ENCODE measurements at places on chromosomes 7 and 10.

DNA sequence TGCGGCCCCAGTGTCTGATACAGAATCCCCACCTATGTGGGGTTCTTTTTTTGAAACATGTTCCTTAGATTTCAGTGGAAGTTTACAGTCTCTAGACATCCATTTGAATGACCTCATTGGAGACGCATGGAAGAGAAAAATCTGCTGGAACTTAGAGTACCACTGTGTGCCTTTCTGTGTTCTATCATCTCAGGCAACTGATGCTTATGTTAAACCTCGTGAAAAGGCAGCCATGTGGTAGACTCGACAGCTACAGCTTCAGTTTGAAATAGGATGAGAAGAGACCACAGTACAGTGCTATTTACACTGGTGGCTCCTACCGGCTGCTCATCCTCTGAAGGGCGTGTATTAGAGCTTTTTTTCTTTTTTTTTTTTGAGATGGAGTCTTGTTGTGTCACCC, 74.4 kb downstream of the FAM171A1 start:
- no peak for DNase-seq

- DNase-seq: no peak
Observed at GRCh38 chr10:121296881-121297585, 301.2 kb downstream of the FGFR2 start.

DNA sequence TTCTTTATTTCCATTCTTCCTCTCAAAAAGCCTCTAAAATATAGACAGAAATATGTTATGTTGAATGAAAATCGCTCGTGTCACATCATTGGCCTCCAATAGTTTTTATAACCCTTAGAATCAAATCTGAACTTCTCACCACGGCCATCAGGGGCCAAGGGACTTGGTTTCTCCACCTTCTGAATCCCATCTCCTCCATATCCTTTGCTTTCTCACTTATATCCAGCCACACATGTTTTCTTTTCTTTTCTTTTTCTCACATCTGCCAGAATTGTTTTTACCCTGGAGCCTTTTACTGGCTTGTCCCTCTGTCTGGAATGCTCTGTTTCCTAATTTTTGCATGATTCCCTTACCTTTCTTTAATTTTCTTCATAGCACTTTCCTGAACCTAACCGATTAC, 95.6 kb downstream of the CD36 start:
- DNase-seq: no peak

GRCh38 chr7:100567751-100568175, 5.9 kb downstream of the SAP25 start:
- peak; percentile 50 for DNase-seq

DNA sequence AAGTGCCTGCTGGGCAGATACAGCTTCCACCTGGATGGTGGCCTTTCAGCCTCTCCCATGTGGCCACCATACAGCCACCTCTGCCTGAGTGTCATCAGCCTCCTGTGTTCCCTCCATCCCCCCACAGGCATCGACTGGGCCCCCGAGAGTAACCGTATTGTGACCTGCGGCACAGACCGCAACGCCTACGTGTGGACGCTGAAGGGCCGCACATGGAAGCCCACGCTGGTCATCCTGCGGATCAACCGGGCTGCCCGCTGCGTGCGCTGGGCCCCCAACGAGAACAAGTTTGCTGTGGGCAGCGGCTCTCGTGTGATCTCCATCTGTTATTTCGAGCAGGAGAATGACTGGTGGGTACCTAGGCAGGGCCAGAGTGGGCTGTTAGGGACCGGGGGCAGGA, 13.4 kb downstream of the ARPC1B start:
- DNase-seq: no peak

GRCh38 chr10:49230004-49230403, 41.8 kb upstream of the TMEM273 start:
- peak; percentile 37 for DNase-seq

GRCh38 chr7:93117852-93118530, at the start of gene SAMD9:
TSS of gene SAMD9 (minus strand) at chr7:93117979. CDS start at chr7:93106097, 11,882 bp downstream.
- DNase-seq: peak; percentile 79

DNA sequence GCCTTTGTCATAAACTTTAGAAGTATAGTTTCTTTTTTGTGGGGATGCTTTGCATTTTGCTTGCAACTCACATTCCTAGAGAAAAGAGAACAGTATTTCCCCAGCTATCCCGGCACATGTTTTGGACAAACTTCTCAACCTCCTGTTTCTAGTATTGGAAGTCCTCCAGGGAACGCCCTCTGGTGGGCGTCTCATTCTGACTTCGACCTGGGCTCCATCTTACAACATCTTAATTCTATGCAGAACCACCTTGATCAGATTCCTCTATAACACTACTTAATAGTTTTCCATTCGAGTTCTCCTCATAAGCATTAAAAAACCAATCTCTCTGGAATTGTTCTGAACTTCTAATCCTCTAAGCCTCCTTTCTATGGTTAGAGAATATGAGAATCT, 139.5 kb upstream of the FZD8 start:
- DNase-seq: no peak

DNA sequence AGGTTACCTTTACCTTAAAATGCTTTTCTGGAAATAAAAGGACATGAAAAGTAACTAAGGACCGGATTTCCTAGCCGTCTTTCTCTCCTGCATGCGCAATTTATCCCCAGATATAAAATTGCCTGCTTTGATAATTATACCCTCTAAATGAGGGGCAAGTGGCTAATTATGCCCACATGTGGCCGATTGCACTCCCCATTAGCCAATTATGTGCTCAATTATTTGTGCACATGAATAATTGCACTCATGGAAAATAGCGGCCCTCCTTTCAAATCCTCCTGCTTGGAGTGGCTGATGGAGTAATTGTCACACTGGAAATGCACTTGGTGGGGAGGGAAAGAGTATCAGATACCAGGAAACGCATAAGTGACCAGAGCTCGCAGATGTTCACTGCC, 66.4 kb upstream of the ATRNL1 start:
- DNase-seq: peak; percentile 98

DNA sequence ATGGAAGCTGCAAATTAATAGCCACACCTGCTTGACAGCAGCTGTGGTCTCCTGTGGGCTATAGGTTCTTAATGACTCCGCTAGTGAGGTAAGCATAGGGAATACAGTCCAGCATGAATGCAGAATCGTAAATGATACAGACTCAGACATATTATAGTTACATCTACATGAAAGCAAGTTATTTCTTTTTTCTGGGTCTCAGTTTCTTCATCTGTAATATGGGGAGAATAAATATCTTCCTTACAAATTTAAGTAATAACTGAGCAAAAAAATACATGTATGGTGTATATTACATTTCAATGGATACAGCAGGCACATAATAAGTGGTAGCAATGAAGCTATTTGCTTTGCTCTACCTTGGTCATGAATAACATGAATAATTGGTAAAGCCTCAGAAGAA, 245.9 kb upstream of the RHOBTB1 start:
- no peak for DNase-seq

- DNase-seq: no peak
Observed at GRCh38 chr10:712575-712974, 23.1 kb upstream of the DIP2C start.

DNA sequence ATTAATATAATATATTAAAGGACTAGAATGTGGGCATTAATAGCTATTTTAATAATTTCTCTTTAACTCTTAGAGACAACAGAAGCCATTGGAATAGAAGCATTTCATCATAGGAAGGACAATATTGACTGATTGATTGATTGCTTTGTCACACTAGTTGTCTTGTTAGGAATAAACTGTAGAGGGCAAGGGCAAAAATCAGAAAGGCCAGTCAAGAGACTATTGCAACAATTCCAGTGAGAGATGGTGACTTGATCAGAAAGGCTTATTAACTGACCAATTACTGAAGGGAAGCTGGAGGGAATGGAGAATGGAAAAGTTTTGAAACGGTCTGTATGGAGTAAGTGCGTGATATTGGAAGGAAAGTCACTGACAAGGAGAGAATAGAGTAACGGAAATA, 87.3 kb downstream of the RUNDC3B start:
- no peak for DNase-seq

DNA sequence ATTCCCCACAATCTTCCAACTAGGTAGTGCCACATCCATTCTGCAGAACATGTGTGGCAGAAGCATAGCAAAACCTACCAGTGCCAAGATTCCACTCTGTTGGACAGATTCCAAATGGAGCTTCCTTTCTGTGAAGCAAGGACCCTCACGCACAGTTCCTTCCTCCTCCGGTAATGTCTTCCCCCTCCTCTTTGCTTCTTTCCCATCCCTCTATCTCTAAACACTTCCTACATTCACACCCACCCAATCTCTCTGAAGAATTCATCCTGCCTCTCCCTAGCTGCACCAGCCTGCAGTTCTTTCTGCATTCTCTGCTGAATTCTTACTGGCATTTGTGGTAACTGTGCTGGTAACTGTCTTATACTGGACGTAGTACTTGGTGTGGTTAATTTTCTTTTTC, 124.9 kb downstream of the RNLS start:
- no peak for DNase-seq

- no peak for DNase-seq
Observed at GRCh38 chr10:113028456-113029440, 78.7 kb downstream of the TCF7L2 start.

DNA sequence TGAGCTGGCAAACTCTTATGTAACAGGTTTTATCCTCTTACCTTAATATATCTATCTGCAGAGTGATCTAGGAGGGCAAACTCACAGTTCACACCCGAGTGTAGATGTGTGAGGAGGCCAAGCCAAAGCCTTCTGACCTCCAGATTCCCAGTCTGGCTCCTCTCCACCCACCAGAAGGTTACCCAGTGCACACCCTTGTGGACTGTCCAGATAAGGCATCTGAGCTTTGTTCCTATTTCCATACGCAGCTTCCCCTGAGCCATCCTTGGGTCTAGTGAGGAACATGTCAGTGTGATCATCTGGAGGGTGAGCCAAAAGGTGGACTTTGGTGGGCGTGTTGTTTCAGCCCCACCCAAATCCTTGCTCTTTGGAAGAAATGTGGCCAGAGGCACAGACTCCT, 203.0 kb upstream of the MEOX2 start:
- DNase-seq: no peak

- DNase-seq: no peak
Observed at GRCh38 chr7:107480932-107481331, 11.1 kb downstream of the GPR22 start.

DNA sequence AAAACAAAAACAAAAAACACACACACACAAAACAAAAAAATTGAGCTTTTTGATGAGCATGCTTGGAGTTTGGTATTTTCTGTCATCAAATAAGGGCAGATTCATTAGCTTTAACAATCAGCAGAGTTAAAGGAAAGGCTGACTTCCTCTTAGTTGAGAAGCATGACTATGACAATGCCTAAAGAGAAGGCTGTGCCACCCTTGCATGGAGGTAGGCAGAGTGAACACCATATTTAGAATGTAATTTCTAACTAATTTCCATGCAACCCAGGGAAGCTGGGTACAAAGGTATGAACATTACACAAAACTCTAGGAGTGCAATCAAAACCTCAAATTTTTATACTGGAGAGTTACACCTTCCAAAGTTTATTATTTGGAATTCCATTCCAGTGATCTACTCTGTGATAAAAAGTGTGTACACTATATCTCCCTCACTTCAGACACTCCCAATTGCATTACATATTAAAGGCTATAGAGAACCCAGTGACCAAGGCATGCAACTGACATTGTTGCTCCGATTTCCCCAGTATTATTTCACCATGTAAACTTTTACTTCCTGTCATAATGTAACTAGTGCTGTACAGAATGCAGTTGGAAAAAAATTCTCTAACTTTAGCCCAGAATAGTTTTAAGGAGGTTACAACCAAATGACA, 9.4 kb upstream of the CYCS start:
- no peak for DNase-seq

DNA sequence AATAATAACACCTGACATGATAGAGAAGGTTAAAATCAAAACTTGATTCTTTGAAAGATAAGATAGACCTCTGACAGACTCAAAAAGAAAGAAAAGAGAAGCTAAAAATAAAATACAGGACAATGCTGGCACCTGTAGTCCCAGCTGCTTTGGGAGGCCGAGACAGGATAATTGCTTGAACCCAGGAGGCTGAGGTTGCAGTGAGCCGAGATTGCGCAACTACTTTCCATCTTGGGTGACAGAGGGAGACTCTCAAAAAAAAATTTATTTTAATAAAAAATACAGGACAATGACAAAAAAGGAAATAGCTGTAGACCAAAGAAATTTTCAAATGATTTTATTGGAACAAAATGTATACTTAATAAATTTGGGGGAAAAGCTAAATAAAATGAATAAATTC, 263.2 kb downstream of the SDK1 start:
- no peak for DNase-seq

GRCh38 chr7:1271656-1272055, 39.0 kb downstream of the UNCX start:
- DNase-seq: no peak

GRCh38 chr10:50394832-50395231, 143.5 kb upstream of the ASAH2 start:
- no peak for DNase-seq

DNA sequence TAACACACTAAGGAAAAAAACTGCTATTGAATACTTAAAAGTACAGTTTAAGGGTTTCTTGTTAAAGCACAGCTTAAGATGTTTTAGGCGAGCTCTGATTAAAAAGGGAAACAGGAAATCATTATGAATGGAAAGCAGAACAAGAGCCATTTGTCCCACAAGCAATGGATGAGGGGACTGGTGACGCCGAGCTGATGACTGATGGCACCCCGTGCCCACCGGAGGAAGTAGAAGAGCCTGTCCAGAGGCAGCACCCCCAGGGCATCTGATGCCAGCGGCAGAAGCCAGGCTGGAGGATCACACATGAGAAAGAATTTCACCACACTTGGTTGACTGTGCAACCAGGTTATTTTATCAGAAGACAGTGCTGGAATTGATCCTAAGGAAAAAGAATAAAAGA, 15.0 kb upstream of the INSIG1 start:
- DNase-seq: no peak

DNA sequence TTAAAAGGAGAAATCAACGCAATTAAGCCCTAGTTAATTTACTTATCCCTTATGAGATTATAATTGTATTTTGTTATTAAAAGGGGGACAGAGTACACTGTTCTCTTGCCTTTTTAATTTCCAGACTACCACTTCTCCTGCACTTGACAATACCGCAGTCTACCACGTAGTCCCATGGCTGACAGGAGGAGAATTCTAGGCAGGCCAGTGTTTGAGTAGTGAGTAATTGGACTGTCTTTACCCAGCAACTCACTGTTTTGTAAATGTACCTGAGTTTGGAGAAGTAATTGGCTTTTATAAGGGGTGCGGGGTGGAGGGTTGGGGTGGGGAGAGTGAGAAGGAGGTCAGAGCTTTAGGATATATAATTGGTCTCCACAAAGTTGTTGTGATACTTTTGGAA, 85.4 kb downstream of the CFTR start:
- DNase-seq: no peak

GRCh38 chr10:3850999-3851937, 66.3 kb upstream of the KLF6 start:
- no peak for DNase-seq

GRCh38 chr7:44849885-44850544, 2.1 kb upstream of the H2AZ2 start:
- DNase-seq: no peak

GRCh38 chr10:127945341-127945758, 38.4 kb downstream of the PTPRE start:
- DNase-seq: no peak

GRCh38 chr7:99668541-99668940, 11.3 kb downstream of the CYP3A5 start:
- DNase-seq: no peak
